ENCODE measurements at places on chromosomes 7 and 10.

DNA sequence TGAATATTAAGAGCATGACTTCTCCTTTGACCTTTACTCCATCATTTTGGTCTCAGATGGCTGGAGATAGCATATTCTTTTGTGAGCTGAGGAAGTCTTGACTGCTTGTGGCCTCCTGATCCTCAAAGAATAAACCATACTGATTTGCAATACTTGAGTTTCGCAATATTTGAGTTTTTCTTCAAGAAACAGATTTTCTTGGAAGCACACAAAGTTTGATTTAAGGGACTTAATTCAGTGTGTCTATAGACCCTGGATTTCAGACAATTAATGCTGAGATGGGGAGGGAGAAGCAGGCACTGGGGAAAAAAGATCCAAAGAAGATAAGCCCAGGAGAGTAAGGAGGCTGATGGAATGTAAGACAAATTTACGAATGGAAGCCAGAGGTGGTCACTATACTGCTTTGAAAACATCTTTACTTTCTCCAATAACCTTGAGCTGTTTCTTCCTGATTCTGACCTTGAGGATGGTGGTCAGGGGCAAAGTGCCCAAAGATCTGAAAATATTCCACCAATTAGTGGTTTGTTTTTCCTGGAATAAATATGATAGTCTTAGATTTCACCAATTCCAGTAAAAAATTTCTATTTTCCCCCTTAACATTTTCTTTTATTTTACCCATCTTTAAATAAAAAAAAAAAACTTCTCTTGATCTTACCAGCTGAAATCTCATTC is 7.5 kb downstream of the EPDR1 start:
- no peak for DNase-seq

DNA sequence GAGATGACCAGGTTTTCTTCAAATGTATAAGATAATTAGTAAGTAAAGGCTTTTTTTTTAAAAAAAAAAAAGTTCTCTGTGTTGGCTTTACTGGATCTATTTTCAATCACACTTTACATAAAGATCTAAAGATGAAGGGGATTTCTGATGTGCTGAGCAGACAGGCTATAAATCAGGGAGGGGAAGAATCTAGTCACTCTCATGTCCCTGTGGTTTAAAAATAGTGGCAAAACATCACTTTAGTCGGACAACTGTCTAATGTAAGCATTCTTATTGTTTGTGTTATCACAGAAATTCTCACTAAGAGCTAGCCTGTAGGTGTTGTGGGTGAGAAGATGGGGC is 132.7 kb downstream of the ICA1 start:
- DNase-seq = no peak

DNA sequence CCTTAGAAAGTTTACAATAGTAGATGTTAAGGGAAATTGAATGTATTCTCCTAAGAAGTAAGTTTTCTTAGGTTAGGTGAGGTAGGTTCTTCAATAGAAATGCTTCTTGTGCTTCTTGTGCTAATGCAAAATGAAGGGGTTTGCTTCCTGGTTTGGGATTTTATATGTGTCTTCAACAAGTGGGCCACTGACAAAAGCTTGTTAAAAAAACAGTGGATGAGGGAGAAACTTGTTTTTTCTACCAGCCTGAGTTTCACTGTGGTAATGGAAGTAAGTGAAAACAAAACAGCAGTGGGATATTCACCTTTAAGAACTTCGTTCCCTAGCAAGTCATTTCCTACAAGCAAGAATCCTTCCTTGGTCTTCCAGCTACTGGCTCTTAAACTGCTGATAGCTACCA is 107.5 kb downstream of the FOXP2 start:
- DNase-seq = no peak

DNA sequence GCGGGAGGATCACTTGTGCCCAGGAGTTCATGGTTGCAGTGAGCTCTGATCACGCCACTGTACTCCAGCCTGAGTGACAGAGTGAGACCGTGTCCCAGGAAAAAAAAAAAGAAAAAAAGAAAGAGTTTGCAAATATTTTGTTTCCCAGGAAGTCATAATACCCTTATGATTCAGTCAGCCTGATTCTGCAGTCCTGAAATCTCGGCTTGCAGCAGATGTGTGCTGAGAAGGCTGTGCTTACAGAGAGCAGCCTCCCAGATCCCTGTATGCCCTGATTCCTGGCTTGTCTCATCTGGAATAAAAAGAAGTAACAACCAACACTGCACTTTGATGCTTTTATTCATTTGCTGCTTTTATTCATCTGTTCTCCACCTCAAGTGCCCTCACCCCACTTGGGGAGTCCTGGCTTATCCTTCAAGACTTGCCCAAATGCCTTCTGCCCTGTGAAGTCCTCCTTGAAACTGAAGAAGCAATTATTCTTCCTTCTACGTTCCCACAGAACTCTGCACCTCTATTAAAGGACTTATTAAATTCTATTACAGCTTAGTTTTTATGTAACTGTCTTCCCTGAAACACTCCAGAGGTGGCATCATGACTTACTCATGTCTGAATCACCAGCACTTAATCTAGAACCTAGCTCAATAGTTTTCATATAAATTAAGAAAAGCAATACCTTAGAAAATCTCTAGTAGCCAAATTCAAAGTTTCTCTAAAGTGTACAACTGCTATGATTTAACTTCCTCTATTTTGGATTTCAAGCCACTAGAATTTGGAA is 27.7 kb upstream of the BPGM start:
- DNase-seq = peak; percentile 7

GRCh38 chr7:151088856-151089699 is 2.8 kb downstream of the AGAP3 start:
- DNase-seq = peak; percentile 98

DNA sequence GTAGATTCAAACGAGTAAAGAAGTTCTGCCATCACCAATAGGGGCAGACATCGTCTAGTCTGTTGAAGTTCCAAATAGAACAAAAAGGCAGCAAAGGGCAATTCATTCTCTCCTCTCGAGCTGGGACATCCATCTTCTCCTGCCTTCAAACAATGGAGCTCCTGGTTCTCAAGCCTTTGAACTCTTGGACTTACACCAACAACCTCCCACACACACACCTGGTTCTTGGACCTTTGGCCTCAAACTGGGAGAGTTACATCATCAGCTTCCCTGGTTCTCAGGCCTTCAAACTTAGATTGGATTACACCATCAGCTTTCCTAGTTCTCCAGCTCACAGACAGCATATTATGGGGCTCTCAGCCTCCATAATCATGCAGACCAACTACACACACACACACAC is 9.8 kb upstream of the GIMAP5 start:
- DNase-seq = no peak

- DNase-seq = no peak
These were observed 133.6 kb downstream of the CALN1 start for GRCh38 chr7:72278550-72278949.

- no peak for DNase-seq
These were observed 28.2 kb downstream of the INPP5F start for GRCh38 chr10:119754085-119754484.

DNA sequence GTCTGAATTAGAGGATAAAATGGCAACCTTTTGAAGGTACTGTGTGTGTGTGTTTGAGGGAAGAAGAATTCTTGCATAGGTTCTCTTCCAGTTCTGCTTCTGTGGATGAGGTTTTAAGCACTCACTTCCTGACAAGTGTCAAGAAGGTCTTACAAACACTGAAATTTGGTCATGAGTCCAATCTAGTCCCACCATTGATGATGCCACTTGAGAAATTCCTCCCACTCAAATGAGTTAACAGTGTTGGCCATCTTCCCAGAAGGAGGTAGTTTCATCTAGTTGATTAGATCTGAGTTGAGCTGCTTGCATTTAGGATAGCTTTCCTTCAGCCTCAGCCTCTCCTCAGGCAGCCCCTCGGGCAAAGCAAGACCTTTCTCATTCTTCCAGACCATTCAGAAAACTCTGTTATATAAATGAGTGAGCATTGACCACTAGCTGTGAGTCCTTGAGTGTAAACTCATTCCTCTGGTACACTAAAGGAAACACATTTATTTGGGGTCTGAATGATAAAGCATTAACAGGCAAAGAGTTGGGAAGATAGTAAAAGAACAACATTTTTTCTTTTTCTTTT is 189.5 kb downstream of the TRIL start:
- DNase-seq = peak; percentile 77

- no peak for DNase-seq
These were observed 90.9 kb upstream of the BMPER start for GRCh38 chr7:33814400-33814799.

GRCh38 chr7:52616552-52616951 is 418.9 kb upstream of the POM121L12 start:
- no peak for DNase-seq

DNA sequence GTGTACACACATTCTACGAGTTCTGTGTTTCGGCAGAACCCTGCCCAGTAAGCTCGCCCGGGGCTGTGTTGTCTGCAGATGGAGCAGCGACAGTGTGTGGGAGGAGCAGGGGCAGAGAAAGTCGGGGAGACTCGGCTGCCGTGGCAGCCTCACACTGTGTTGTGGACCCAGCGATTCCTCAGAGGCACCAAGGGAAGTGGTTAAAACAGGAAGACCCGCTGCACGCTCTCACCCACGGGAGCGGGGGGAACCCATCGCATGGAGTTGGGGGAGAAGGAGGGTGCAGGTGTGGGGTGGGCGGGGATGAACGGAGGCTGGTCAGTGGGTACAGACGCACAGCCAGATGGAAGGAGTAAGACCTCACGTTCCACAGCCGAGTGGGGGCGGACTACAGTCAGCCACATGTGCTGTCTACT is 250.2 kb downstream of the ELFN1 start:
- peak; percentile 92 for DNase-seq

- DNase-seq = no peak
These were observed 86.6 kb downstream of the BTAF1 start for GRCh38 chr10:92010047-92010735.

DNA sequence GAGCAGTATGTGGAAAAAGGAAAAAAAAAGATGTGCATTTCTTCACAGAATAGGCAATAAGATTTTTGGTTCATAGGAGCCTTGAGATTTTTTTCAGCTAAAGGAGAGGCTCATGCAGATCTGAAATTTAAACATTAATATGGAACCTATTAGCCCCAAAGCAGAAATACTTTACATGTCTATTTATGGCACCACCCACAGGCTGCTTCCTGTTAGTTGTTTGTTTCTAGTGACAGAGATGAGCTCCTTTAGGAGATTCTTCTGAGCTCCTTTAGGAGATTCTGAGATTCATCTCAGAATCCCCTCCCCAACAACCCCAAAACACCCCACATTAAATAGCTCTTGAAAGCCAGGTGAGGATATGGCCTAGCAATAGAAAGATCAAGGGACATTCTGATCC is 27.9 kb upstream of the HPS1 start:
- DNase-seq = peak; percentile 26

DNA sequence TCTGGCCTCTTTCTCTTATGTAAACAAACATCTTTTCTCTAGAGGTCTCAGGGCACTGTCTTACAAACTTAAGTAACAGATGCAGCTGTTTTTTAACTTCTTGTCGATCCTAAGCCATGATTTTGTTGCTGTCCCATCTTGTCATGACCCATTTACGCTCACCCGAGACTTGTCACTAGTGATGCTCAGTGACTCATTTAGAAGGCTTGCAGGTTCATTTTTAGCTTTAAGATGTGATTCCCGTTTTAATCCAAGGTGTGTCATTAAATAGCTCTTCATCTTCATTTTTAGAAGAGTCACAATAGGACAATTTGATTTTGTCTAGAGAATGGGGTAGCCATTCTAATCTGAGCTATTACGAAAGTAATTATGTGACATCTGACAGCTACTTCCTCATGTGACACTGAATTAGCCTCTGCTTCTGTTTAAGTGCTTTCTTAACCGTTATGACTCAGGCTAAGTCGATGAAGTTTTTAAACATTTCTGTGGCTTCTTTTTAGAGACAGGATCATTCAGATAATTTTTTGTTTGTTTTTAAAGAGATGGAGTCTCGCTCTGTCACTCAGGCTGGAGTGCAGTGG is 42.7 kb downstream of the SPDYE5 start:
- DNase-seq = peak; percentile 52

- DNase-seq = no peak
These were observed 173.3 kb downstream of the SLC16A9 start for GRCh38 chr10:59536167-59537014.

DNA sequence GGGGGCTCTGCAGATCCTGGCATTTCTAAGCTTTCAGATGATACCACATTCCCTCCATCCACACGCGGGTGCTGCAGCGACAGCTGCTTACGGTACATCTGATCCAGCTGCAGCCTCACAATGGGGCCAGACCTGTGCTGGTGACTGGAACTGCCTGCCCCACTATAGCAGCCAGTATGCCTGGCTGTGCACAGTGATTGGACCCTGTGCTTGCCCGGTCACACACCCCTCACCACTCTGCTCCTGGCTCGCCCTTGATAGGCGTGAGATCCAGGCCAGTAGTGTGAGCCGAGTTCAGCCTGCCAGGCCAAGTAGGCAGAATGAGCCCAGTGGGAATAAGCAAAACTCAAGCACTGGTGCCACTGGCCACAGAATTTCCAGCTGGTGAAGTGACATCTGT is 164.8 kb downstream of the NRBF2 start:
- DNase-seq = no peak

DNA sequence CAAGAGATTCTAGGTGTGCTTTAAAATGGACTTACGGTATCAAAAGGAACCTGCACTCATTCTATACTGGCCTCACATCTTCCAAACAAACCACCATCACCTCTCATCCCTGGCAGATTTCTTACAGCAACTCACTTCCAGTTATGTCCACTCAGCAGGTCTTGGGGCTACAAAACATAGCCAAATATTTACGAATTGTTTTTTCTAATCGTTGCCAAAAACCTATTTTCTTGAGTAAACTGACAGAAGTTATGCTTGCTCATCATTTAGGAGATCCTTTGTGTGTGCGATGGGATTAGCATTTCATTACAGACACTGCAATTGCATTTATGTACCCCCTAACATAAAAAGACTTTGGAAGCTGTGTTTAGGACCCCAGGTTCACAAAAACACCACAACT is 2.7 kb downstream of the KCNMA1 start:
- no peak for DNase-seq
